ENCODE measurements at places on chromosomes 3 and 15.

DNA sequence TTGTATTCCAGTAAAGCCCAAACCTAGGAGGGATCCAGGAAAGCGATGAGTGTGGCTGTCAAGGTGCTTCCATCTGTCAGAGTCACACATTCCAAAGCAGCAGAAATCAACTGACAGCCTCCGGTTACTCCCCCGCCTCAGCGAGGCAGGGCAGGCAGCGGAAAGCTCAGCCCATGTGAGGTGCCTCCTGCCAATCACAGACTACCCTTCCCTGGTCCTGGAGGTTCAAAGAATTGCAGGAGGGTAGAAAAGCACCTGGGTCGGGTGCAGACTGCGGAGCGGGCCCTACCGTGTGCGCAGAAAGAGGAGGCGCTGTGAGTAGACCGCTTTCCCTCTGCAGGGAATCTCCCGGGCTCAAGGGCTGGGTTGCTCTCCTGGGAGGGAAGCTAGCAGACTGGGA lies at the start of gene UPK1B:
Gene UPK1B (plus strand): TSS at position 274 of the 400 bp plus-strand sequence. CDS start 13,144 bp downstream, outside the sequence.
- DNase-seq: peak; percentile 22

GRCh38 chr3:67031986-67032385 lies 33.9 kb downstream of the KBTBD8 start:
- DNase-seq: no peak

- DNase-seq: no peak
Measured at GRCh38 chr15:91919014-91919534, 65.6 kb downstream of the SLCO3A1 start.

DNA sequence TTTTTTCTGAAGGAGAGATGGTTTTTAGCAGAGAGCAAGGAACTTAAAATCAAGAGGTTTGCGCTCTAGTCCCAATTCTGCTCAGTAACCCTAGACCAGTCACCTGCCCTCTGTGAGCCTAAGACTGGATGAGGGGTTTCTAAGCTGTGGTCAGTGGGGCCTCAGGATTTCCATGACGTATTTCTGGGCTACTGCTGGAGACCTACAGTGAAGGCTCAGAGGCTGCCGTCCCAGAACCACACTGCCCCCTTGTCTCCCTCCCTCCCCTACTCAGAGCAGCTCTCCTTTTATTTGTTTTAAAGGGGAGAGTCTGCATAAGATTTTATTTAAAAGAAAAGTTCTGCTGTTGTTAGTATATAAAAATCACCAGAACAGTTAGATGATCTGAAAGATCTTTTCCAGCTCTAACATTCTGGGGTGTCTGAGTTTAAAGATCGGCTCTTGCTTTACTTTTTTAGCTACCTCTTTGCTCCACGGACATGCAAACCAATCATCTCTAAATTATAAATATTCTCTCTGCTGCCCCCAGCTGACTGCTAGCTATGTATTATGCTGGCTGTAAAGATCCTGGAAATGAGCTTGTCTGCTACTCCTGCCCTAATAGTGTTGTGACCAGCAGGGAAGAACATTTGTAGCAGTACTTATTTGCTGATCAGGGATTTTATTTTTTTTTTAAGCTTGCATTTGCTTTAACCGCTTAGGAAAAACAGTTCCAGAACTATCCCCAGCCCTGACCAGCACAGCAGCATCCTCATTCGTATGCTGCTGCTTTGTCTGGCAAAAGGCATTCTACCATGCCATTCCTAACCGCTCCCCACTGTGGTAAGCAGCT lies 28.6 kb upstream of the NDUFB4 start:
- DNase-seq: peak; percentile 49

DNA sequence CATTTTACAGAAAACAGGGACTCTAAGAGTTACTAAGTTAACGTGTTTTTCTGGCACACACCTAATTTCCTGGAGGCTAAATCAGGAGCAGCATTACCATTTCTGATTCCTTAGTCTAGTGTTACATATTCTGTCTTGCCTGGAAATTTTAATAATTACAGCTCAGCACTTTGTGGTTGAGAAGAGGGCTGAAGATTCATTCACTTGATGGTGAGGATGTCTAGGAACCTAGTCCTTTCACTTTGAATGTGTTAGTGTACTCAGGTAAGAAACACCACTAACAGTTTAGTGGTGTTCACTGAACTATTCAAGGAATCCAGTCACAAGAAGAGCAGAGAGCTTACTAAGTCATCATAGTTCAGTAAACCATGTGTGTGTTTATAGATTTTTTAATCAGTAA lies 102.8 kb downstream of the STT3B start:
- no peak for DNase-seq

DNA sequence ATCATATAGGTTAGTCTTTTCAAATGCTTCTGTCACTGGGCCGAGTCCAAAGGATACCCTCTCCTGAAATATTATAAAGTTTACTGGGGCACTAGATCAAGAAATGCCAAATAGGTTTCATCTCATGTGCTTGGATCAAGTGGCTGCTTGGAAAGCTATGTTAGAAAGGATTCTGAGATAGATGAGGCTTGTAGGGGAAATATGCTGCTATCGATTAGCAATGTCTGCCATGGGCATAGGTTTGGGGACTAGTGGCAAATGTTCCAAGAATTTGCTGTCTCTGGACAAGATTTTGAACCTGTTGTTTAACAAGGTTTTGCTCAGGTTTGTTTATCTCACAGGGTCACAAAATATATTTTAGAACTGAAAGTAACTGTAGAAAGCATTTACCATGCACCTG lies 23.0 kb upstream of the UBE2Q2 start:
- no peak for DNase-seq

GRCh38 chr15:36808411-36809160 lies 229.2 kb downstream of the CDIN1 start:
- DNase-seq: no peak

DNA sequence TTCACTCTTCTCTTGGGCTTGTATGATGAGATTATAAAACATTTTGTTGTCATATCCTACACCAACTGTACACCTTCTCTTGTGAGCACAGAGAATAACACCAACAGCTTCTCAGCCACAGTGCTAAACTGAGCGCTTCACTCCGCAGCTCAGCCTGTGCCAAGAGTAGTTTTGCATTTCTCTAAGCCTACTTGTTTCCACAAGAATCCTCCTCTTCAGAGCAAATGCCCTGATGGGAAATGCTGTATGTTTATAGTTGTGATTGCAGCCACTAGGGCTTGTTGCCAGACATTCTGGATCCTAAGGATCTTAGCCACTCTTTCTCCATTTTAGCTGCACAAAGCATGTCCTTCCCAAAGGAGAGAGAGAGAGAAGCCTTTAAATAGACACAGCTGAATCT lies 138.8 kb upstream of the PLXND1 start:
- DNase-seq: no peak

DNA sequence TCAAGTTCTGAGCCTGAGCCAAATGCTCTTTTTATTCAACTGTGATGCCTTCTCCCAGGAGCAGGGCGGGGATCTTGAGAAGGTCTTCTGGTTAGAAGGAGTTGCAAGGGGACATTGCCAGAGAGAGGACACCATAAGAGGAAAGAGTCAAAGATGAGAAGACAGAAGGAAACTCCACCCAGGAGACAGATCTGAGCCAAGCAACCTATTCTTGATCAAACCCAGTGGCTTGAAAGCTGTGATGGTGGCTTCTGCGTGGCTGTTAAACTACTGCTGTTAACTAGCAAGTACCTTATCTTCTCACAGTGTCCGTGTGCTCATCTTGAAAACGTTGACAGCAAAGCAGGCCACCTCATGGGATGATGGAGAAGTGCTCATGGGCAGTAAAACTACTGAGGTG lies 19.8 kb upstream of the AGBL1 start:
- DNase-seq: no peak

DNA sequence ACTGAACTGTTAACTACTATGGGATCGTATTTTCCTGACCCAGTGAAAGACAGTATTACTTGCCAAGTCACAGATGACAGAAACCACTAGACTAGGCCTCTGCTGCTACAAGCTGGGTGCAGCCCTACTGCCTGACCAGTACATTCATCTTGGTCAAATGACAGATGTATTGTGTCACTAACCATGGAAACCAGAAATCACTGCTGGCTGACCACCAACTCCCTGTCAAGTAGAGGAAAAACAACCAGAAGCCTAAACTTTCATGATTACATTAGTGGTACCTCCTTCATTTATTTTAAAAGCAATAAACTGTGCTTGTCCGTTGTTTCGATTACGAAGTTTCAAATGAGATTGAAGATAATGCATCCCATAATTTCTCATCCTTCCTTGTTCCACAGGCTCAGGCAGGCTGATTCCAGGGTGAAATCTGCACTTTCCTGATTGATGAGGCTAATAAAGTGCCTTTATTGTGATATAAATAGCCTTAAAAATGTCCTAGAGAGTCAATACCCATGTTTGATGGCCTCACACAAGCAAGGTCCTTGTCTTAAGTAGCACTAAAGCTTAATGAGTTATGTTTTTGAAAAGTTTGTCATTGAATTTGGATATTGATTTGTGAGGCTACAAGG lies 309.7 kb downstream of the LSAMP start:
- no peak for DNase-seq

GRCh38 chr15:41309226-41309905 lies 23.0 kb downstream of the OIP5 start:
- no peak for DNase-seq

DNA sequence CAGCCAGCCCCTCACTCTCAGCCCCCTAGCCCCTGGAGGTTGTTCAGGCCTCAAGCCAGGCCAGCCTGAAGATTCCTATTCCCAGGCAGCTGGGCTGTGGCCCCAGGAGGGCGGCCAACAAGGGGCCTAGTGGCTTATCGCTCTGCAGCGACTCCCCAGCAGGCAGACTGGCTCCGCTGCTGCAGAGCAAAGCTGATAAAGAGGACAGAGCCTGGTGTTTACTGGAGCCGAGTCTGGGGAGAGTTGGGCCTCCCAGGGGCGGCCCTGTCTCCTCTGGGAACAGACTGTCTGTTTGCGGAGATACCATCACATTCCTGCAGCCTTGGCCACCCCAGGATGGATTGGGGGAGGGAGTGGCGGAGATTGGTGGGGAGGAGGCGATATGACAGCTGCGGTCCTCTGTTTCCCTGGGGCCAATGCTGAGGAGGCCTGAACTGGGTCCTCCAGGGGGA lies 22.4 kb upstream of the SMAD6 start:
- peak; percentile 52 for DNase-seq

GRCh38 chr3:8994226-8994625 lies 31.0 kb upstream of the RAD18 start:
- no peak for DNase-seq

DNA sequence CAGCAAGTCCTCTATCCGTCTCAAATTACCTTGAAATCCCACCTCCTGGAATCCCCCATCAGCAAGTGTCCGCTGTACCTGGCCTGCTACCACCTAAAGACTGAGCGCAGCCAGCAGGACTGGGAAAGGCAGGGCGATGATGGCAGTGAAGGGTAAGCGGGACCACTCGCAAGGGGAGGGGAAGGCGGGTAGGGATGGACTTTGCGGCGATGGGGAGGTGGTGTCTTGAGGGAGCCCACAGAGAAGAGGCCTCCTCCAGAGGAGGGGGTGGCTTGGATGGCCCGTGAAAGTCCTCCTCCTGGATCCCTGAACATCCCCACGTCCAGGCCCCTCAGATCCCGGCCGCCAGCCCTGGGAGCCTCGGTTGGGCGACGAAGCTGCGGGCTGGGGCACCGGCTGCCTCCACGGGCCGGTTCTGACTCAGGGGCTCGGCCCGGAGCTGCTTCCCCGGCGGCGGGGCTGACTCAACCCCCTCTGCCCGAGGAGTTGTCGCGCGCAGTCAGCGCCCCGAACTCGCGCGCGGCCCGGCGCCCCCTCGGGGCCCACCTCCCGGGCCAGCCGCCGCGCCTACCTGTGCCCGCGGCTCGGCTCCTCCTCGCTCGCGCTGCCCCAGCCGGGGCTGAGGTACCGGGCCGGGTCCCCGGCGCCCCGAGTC lies 512 bp downstream of the LARP6 start:
- DNase-seq: peak; percentile 50

GRCh38 chr15:72057548-72058091 lies 60.3 kb downstream of the MYO9A start:
- DNase-seq: no peak

DNA sequence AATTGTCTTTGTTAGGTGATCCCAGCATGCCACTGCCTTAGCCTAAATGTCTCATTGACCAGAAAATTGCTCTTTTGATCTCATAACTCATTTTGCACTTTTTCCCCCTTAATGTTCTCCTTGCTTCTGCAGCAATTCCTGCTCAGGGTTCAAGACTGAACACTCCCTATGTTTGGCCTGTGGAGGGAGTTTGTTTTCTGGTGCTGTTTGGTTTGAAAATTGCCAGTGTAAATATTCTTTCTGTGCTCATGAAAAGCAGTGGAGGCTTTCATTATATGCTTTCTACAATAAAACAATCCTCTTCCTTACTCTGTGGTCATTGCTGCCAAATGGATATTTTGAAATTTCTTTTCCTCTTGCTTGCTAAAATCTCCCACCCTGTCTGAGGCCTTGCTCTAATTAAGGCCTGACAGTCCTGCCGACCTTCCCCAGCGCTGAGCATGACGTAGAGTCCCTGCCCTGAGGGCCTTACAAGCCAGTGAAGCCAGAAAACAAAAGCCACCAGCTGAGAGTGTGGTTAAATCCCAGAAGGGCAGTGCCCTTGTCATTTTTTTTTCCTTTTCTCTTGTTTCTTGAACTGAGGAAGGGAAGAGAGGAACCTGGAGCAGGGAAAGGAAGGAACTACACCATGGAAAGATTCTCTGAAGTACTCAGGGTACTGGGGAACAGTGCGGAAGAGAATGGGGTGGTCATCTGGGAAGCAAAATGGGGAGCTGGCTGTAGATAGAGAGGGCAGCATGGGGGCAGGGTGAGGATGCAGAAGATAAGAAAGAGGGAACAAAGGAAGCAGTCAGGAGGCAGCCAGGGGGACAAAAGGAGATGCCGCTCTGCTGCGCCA lies 24.8 kb downstream of the ZBTB38 start:
- DNase-seq: peak; percentile 23

DNA sequence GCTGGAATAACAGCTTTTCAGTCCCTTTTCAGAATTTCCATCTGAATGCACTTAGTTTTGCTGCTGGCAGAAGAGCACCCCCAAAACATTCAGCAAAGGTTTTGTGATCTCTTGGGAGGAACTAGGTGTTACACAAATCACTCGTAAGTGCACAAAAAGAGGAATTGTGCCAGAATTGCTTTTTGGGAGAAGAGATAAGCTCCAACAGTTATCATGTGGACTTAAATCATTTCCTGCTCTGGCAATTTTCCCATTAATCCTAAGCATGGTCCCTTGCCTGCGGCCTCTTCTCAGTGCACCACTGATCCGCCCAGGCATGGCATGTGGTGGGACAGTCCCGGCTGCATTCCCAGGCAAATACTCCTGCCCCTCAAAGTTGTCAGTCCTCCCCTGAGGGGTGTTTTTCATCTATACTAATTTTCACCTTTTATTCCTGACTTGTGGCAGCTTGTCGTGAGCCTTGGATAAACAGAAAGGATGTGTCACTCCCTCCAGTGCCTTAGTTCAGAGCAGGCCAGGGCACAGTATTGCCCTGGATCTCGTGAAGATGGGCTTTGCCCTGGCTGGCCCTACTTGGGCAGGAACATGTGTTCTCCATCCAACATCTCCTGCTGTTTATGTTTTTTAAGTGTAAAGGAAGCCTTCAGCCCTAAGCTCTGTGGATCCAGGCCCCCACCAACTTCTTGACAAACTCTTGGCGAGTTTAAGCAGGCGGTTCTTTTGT lies 44.6 kb upstream of the VILL start:
- DNase-seq: no peak

- no peak for DNase-seq
Measured at GRCh38 chr3:25556447-25556846, 108.3 kb downstream of the TOP2B start.
